ENCODE measurements at places on chromosomes 11 and 22.
A peak's percentile ranks its signal among the peaks of the same experiment; 100 is the strongest.

DNA sequence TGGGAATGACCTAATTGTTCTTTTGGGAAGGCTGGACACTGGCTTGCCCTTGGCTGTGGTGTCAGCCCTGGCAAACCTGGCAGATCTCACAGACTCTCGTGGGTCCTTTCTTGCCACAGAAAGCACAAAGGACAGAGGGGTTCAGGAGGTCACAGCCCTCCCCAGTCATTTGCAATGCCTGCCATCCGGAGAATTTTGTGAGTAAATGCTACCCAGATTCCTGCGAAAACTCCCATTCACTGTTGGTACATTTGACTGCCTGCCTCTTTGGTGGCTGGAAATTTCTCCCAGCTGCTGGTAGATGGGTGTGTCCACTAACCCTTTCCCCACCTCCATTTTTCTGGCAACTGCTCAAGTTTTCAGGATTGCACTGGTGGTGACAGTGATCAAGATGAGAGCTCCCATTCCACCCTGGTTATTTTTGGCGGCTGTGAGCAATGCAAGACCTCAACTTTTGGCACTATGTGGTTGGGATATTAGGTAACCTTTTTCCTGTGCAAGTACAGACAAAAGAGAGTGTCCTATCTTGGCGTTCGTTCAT, 155.7 kb downstream of the NAV2 start:
- no peak for DNase-seq

DNA sequence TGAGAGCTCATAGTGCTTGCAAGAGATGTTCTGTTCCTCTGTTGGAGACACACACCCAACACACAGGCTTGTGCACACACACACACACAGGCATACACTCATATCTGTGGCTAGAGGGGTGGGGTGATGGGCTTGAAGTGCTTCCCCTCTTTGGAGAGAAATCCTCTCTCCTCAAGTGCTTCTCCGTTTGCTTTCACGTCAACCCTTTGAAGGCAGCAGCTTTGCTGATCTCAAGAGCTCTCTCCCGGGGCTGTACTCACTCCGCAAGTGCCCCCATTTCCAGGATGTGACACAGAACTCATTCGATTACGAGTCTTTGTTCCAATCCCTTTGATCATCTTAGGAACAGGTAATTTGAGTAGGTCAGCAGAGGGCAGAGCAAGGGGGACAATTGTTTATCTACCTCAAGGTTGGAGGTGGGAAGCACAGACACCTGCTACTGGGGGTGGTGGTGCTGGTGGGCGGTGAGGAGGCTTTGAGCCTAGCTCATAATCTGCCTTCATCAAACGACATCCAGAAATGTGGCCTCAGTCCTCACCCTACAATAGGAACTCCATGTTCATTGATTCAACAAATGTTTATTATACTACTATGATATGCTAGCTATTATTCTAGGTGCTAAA, 529.8 kb upstream of the CADM1 start:
- DNase-seq, result no peak

DNA sequence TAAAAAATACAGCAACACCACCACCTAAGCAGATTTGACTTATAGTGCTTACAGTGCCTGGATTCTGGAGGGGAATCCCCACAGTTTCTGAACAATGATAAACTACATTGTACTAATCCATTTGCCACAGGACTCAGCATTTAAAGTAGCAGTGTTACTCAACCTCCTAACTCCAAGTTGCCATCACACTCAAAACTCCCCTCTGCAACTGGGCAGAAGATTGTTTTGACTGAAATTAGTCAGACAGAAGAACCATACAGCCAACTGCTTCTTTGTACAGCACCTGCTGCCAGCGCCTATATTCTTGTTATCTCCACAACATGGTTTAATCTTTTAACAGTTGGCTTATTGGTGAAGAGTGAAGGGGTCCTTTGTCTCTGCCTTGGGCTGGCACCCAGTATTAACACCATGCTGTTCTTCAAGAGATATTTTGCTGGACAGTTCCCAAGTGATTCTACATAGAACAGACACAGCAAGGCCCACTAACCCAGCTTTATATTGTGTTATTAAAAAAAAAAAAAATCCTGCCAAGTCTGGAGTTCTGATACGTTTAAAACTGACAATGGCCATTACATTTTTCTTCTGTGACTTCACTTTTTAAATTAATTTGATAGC, 273.2 kb downstream of the DCDC1 start:
- peak; percentile 4 for DNase-seq

DNA sequence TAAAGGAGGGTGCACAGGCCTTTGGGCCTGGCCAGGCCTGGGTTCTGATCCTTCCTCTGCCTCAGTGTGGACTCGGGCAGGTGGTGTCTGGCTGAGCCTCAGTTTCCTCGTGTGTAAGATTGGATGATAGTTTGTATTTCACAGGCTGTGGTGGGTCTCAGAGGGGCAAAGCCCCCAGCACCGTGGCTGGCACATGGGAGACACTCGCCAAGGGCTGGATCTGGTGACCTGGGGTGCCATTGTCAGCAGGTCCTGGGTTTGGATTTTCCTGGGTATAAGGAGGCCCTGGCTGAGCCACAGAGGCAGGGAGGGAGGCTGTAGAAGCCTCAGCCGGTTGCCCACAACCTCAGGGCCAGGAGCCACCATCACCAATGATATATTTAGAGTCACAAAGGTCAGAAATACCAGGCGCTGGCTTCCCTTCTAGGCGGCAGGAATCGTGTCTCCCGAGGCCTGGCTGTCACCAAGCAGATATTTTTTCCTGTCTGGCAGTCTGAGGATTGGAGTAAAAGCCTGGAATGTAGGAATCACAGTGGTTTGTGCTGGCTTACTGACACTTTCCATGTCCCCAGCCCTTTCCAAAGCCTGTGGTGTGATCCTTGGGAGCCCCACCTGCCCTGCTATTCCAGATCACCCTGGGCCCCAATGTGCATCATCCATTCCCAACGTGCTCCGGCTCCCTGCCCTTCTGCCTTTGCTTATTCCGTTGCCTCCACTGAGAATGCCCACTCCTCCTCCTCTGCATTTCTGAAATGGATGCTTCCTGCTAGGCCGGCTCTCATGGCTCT, 15.6 kb downstream of the KCNC1 start:
- DNase-seq, result no peak

DNA sequence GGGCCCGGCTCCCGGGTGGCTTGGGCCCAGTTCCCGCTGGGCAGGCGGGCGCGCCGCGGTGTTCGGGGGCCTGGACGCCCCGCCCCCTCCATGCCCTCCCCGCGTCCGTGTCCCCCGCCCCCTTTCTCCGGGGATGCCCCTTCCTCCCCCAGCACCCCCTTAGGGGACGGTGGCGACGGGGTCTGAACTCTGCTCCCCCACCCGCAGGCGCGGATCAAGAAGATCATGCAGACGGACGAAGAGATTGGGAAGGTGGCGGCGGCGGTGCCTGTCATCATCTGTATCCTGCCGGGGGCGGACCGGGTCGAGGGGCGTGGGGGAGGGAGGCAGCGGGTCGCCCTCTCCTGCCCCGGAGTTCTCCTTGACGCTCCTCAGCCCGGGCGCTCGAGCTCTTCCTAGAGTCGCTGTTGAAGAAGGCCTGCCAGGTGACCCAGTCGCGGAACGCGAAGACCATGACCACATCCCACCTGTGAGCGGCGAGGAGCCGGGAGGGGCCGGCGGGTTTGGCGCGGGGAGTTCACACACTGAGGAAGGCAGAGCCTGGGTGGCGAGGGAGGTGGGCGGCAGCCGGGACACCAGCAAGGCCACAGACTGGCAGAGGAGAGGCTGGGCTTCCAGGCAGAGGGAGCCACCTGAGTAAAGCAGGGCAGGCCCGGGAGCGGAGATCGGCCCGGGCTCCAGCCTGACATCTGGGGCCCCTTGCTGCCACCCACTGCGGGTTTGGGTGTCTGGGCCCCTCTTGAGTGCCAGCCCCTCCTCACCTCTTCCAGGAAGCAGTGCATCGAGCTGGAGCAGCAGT, 546 bp downstream of the DRAP1 start:
- no peak for DNase-seq

DNA sequence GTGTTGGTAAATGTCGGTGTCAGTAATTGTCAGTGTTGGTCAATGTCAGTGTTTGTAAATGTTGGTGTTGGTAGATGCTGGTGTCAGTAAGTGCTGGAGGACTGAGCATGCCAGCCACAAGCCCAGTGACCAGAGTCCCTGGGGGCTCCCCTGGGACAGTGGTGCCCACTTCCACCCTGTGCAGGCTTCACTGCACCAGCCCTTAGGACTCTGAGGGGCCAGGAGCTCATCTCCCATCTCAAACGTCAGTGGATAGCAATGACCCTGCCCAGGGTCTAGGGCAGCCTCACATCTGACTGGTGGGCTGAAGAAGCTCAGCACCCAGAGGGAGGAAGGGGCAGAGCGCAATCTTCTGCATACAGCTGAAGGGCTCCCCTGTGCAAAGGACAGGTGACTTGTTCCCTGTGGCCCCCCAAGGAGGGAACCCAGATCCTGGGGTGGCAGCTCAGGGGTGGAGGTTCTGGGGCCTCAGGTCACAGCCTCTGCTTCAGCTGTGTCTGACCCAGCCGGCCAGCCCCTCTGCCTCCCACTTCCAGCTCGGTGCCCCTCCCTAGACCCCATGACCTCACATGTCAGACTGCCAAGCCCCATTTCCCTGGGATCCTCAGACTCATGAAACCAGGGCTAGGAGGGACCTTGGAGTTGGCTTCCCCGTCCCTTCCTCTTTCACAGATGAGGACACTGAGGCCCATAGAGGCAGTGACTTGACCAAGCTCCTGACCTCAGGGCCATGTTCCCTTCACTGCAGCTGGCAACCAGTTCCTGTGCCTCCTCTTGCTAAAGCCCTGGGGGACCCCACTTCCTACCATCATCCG, 138.4 kb downstream of the CRYBB2 start:
- no peak for DNase-seq

DNA sequence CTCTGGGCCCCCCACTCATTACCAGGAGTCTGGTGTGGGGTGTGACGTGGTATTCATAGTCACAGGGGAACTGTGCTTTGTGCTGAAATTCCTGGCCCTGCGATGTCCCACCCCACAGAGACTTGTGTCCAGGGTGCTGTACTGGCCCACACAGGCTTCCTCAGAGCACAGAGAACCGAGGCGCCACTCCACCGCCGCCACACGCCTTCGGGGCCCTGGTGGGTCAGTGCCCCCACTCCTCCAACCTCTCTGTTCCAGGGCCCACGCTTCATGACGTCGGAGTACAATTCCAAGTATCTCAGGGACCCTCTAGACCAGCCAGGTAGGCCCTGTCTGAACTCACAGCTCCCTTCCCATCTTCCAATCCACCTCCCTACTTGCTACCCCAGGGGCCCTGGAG, 23.5 kb upstream of the LRRC10B start:
- no peak for DNase-seq

GRCh38 chr11:36376888-36377758, 81.0 kb downstream of the PRR5L start:
- peak; percentile 75 for DNase-seq

- no peak for DNase-seq
These were observed 61.6 kb upstream of the NAV2 start for GRCh38 chr11:19651028-19651427.

GRCh38 chr22:31626427-31627150, 35.4 kb downstream of the PISD start:
- no peak for DNase-seq

DNA sequence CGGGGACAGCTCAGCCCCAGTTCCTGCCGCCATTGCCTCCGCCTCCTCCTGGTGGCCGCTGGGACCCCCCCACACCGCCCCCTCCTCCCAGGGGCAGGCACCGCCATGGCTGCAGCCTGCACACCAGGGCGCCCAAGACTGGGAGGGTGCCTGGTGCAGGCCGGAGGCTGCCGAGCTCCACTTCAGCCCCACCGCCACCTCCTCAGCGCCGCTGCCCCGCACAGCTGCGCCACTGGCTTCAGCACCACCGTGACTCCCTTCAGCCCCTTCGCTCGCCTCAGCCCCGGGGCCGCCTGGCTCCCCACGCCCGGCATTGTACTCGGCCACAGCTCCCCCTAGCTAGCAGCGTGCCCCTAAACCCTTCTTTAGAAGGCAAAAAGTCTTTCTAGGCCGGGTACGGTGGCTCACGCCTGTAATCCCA, 131.1 kb downstream of the CRYBB2 start:
- DNase-seq, result no peak

- DNase-seq, result no peak
These were observed 557.1 kb upstream of the CADM1 start for GRCh38 chr11:116061322-116061721.

- no peak for DNase-seq
These were observed 127.0 kb upstream of the SERPIND1 start for GRCh38 chr22:20646906-20647305.

- no peak for DNase-seq
These were observed 382.6 kb downstream of the OPCML start for GRCh38 chr11:133149698-133150097.

- no peak for DNase-seq
These were observed 4.4 kb upstream of the CNTF start for GRCh38 chr11:58617976-58618557.

GRCh38 chr22:45640291-45640940, 31.2 kb upstream of the ATXN10 start:
- DNase-seq, result no peak

- no peak for DNase-seq
These were observed 45.9 kb upstream of the ARHGAP32 start for GRCh38 chr11:129237880-129238638.

DNA sequence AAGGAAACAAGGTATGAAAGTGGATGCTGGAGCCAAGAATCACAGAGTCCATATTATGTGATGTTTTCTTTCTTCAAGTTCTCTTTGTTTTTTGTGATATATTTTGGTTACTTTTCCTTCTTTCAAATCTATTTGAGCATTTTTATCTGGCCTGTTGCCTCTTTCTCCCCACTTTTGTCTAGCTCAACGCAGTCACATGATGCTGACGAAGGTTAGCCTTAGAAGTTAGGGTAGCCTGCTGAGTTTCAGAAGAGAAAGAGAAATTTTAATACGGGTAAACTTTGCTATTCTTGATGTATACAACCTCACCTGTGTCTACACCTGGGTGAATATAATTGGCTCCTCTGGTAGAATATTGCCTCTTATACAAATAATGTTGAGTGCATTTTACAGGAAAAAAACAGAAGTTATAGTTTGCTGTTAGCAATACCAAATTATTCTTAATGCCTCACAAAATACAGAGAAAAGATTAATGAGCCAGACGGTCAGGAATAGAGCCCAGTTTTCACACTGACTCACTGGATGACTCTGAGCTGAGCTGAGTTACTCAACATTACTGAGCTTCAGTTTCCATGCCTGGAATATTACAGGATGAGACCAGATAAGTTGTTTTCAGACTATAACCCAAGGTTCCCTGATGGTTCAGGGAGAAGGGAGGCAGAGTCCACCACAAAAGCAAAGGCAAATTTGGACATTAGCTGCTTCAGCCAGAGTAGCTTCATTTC, 161.6 kb upstream of the BDNF start:
- no peak for DNase-seq

GRCh38 chr11:77082838-77083565, 16.2 kb downstream of the CAPN5 start:
- peak; percentile 43 for DNase-seq

DNA sequence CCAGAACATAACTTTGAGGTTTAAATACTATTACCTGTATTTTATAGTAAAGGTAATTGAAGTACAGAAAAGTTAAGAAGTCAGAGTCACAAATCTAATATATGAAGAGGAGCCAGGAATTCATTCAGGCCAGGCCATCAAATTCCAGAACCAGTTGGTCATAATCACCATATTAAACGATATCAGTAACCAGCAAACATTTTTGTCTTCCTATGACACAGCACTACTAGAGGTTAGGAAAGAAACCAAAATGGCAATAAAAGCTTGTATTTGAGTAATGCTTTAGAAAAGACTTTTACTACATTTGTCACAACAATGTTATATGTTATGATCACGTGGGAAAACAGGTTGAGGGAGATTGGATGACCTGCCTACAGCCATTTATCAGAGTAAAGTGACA, 62.2 kb downstream of the DKK3 start:
- no peak for DNase-seq
